ENCODE measurements at places on chromosomes 5 and 9. TPM values are rescaled to one million over a fixed set of nuclear protein-coding genes. Genes with fewer than 3 reads are reported as not detected.

DNA sequence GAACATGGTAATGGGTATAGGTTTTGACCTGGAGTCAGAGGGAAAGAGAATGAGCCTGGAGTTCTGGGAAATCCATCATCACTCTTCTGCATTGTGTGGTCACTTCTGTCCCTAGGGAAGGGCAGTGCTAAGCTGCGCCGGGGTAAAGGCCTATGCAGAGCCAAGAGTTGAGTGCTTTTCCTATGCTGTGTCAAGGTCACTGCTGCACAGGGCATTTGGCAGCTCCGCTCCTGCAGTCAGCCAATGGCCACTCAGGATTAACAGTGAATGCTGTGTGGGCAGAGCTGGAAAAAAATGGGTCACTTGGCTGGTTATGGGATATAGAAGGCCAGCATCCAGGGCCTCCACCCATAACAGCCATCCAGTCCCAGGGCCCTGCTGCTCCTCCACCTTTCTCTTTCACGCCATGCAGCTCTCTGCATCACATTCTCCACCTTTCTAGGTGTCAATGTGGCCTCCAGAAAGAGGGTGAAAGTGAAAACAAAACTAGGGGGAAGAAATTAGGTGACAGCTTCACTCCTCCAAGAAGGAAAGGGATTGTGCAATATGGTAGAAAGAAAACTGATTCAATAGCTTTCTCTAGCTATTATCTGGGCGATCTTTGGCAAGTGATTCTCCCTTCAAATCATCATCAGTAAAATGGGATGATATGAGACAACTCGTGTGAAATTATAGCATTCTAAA is 279.3 kb upstream of the ANKRD55 start:
- H3K4me3 ChIP-seq: no peak overlapping the region
- DNase-seq: no peak
- no peaks in the 10 kb centered on the region for H3K27me3 ChIP-seq
- no peaks in the 10 kb centered on the region for H3K4me1 ChIP-seq
- H3K27ac ChIP-seq: no peak overlapping the region
- H3K36me3 ChIP-seq: no peaks in the 10 kb centered on the region

GRCh38 chr5:103290846-103291245 is 32.3 kb downstream of the MACIR start:
- no peaks in the 10 kb centered on the region for H3K4me1 ChIP-seq
- no peak overlapping the region for H3K27ac ChIP-seq
- no peak overlapping the region for H3K4me3 ChIP-seq
- no peak for DNase-seq

- DNase-seq: no peak
- H3K4me1 ChIP-seq: no peaks in the 10 kb centered on the region
- no peaks in the 10 kb centered on the region for H3K27me3 ChIP-seq
- H3K4me3 ChIP-seq: no peak overlapping the region
- H3K36me3 ChIP-seq: no peaks in the 10 kb centered on the region
- no peak overlapping the region for H3K27ac ChIP-seq
Observed at GRCh38 chr5:98844865-98845264, 71.4 kb downstream of the RGMB start.

- no peak for DNase-seq
- H3K27me3 ChIP-seq: no peaks in the 10 kb centered on the region
- H3K4me3 ChIP-seq: no peak overlapping the region
- no peaks in the 10 kb centered on the region for H3K4me1 ChIP-seq
- no peaks in the 10 kb centered on the region for H3K36me3 ChIP-seq
Observed at GRCh38 chr9:88949961-88950340, 41.3 kb upstream of the S1PR3 start.

DNA sequence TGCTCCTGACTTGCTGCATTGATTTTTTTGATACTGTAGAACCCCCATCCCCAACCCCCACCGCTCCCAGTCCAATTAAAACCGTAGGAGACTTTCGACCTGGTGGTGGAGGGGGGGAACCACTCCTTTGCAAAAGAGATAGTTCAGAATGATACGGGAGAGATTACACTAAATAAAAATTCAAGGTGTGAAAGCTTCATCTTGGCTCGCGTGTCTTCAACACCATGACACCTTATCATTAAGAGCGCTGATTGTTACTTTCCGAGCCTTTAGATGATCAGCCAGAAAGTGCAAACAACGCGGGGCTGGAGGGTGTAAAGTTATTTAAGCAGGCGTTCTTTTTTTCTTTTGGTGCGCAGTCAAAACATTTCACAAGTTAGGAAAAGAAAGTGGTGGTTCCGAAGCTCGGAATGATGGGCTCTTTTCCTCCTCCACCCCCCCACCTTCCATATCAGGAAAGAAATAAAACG is 1.3 kb upstream of the ZNF462 start:
- peaks cover 6% of the 10 kb centered on the region for H3K4me1 ChIP-seq
- no peaks in the 10 kb centered on the region for H3K27me3 ChIP-seq
- DNase-seq: no peak
- H3K36me3 ChIP-seq: no peaks in the 10 kb centered on the region
- H3K4me3 ChIP-seq: peak overlapping the region; percentile 78

DNA sequence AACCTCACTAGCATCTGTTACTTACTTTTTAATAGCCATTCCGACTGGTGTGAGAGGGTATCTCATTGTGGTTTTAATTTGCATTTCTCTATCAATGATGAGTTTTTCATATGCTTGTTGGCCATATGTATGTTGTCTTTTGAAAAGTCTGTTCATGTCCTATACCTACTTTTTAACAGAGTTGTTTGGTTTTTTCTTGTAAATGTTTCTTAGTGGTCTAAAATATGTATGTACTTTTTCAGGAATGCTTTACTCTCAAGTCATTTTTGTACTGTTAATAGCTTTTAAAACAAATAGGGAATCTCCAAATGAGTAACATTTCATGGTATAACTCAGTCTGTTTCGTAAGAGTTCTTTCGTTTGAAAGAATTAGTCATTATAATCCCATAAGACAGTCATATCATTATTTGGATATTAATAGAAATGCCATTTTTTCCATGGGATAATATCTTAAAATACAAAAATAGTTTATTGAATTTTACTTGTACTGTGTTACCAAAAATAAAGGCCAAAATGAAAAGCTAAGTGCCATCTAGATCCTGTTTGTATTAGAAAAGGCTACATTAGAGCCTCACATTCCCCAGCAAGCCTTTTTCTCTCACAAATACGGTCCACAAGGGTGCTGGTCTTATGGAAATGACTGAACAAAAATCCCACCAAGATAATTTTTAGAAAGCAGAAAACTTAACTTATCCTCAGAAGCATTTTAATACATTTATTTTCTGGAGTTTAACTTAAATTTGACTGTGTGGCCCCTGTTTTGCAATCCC is 247.7 kb downstream of the PJA2 start:
- H3K27me3 ChIP-seq: no peaks in the 10 kb centered on the region
- H3K27ac ChIP-seq: no peak overlapping the region
- no peak for DNase-seq
- H3K4me1 ChIP-seq: no peaks in the 10 kb centered on the region
- H3K36me3 ChIP-seq: no peaks in the 10 kb centered on the region
- H3K4me3 ChIP-seq: no peak overlapping the region

The RHOBTB3 gene
- total RNA-seq: 95.7 TPM

The OMD gene
- total RNA-seq: 5.4 TPM

DNA sequence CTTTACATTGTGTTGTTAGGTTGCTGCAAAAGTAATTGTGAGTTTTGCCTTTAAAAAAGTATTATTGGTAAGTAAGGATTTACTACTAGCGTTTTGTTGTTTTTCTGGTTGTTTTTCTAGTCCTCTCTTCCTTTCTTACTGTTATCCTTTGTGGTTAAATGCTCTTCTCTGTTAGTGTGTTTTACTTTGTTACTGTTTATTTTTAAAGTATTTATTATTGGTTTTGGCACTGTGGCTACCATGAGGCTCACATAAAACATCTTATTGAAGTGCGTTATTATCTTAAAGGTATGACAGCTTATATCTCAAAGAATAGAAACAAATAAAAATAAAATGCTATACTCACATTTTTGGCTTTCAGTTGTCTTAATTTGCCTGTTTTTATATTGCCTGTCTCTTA is 17.6 kb downstream of the DMXL1 start:
- no peak overlapping the region for H3K27ac ChIP-seq
- DNase-seq: no peak
- no peaks in the 10 kb centered on the region for H3K4me1 ChIP-seq
- no peaks in the 10 kb centered on the region for H3K27me3 ChIP-seq
- no peak overlapping the region for H3K4me3 ChIP-seq
- no peaks in the 10 kb centered on the region for H3K36me3 ChIP-seq

Measured in Peyer's patch (tissue), 4 donors.